ENCODE measurements at places on chromosomes 11 and 22. TPM values are rescaled to one million over a fixed set of nuclear protein-coding genes. Genes with fewer than 3 reads are reported as not detected.

Gene BDNF
- total RNA-seq = 29.8 TPM

Gene GLB1L3
- not detected for total RNA-seq

Gene RAG1
- total RNA-seq = 0.25 TPM

Gene SLC5A1
- total RNA-seq = not detected

Gene MACROD1
- total RNA-seq = 85.0 TPM

Gene FGF4
- total RNA-seq = not detected

Gene OSM
- not detected for total RNA-seq

Gene ZP1
- not detected for total RNA-seq

Gene SMC1B
- not detected for total RNA-seq

Gene USP2
- 1.8 TPM for total RNA-seq

Gene AQP11
- total RNA-seq = not detected

Gene LRRC32
- total RNA-seq = 0.49 TPM

Gene UBE2L6
- 40.3 TPM for total RNA-seq

Gene HIC2
- 16.5 TPM for total RNA-seq

Gene ANGPTL5
- not detected for total RNA-seq

Gene MICALL1
- 27.6 TPM for total RNA-seq

Gene SAA1
- 3.3 TPM for total RNA-seq

Gene MRGPRX3
- not detected for total RNA-seq

All from G401 (cell line).